ENCODE measurements at places on chromosomes 4 and X.
A peak's percentile ranks its signal among the peaks of the same experiment; 100 is the strongest.

- no peak for DNase-seq
Observed at GRCh38 chrX:104852241-104852640, 286.2 kb downstream of the IL1RAPL2 start.

GRCh38 chrX:110280954-110281353 is 36.9 kb downstream of the AMMECR1 start:
- DNase-seq: no peak

DNA sequence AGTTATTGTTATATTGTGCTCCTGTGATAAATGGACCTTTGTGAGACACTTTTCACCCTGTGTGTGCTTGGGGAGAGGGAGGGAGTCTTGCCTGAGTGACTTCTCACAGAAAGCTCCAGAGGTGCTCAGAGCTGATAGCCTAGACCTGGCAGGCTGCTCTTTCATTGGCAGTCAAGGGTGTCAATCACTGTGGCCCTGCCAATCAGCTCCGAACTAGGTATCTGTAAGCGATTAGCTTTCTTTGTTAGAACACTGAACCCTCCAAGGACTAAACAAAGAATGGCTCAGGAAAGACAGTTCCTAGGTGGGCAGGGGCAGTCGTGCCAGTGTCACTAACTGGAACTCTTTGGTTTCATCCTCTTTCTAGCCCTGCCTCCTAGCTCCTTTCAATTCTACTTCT is 2.7 kb upstream of the NALF2 start:
- DNase-seq: no peak

DNA sequence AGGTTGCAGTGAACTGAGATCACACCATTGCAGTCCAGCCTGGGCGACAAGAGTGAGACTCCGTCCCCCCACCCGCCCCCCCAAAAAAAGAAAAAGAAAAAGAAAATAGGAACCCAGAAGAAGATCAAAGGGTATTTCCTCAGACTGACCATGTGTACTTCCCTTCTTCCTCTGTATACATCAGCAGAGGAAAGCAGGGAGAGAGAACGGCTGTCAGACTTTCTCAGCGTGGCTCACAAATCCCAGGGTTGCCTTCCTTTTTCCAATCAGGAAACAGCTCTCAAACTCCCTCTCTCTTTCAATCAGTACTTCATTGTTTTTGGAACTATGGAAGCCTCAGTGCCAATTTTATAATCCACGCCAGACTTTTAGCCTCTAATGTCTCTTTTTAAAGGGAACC is 59.1 kb downstream of the CHRNA9 start:
- no peak for DNase-seq

DNA sequence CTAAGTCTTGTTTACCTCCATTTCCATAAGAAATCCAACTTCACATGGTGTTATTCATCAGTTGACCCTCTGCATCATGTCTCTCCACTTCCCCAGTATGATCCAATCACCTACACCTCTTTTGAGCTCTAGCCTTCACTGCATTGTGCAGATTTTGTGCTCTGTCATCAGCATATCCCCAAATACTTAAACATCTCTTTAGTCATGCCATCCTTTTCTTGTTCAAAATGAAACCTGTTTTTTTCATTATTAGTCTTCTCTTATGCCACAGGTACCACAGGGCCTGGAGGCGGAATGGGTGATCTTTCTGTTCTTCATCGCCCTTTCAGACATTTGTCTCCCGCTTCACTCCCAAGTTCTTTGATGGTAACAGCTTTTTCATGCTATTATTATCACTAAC is 382.7 kb upstream of the GALNTL6 start:
- no peak for DNase-seq

- DNase-seq: no peak
Observed at GRCh38 chr4:28073860-28074555, 1213.4 kb downstream of the STIM2 start.

DNA sequence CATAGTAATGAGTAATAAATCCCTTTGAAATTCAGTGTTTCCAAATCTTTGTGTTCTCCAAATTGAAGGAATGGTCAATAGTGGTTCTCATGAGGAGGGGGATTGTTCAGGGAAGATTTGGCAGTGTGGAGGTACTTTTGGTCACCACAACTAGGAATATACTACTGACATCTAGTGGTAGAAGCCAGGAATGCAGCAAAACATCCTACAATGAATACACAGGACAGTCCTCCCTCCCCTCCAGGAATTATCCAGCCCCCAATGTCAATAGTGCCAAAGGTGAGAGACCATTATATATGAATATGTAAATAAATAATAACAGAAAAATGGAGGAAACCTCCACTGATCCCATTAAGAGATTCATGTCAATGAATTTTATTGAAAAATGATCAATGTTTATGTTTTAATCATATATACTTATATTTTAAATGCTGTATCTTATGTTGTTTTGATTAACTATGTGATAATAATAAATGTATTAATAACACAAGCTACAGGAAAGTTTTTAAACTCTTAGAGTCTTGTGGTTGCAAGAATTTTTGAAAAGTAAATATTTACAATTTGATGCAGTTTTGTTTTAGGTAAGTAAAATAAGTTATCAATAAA is 14.4 kb upstream of the FAM9A start:
- peak; percentile 19 for DNase-seq

DNA sequence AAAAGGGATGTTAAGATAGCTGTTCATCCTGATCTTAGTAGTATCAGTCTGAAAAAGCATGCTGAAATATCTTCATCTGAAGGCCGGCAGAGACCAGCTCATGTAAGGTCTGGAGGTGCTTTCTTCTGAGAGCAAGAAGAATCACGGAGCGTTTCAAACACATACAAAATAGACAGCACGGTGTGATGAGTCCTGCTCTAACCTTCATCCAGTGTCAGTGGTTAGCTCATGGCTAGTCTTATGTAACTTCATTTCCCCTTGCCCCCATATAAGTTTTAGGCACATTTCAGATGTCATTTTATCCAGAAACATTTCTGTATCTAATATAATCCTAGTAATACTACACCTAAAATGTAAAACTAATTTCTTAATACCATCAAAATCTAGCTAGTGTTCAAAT is 27.8 kb downstream of the ADD1 start:
- no peak for DNase-seq

- no peak for DNase-seq
Observed at GRCh38 chr4:62622089-62622488, 1422.0 kb downstream of the ADGRL3 start.

DNA sequence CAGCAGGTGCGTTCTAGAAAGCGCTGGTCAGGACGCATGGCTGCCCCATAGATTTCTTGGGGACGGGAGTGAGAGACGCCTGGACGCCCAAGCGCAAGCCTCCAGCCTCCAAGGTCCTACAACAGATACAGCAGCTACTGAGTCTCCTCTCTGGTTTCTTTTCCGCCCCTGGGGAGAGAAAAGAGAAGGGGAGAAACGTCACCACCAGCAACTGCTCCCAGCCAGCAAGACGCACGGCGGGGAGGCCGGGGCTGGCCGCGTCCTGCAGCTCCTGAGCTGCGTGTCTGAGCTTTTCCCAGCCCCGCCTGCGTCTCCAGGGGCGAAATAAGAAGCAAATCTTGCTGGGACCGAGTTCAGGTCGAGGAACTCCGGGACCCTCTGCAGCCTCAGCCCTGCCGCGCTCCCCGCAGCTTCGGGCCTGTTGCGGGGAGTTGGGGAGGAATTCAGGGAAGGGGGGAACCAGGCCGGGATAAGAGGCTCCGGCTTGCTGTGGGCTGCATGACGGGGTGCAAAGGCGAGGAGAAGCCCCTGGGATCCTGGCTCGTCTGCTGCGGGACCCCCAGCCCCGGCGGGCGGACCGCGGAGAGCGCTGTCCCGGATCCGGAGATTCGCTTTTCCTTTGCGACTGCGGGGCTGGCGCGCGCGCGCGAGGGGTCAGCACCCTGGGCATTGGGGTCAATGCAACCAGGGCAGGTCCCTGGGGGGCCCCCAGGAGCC is 6.8 kb upstream of the SHOX start:
- no peak for DNase-seq

GRCh38 chr4:92091335-92091734 is 212.4 kb upstream of the GRID2 start:
- no peak for DNase-seq

DNA sequence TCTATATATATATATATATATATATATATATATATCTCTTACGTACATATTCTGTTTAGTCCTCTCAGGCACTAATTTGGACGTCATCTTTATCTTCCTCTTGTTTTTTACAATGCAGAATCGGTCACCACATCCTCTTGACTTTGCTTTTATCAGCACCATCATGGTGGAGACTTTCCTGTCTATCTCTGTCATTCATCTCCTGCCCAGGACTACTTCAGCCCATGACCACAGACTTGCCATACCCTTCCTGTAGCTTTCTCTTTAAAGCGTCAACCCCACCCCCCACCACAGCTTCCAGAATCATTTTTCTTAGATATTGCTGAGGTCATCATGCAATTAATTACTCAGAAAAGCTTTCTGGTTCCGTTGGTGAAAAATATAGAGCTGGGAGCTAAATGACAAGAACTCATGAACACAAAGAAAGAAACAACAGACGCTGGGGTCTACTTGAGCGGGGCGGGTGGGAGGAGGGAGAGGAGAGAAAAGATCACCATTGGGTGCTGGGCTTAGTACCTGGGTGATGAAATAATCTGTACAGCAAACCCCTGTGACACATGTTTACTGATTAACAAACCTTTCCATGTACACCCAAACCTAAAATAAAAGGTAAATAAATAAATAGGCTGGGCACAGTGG is 30.5 kb upstream of the PRKX start:
- DNase-seq: peak; percentile 65

GRCh38 chr4:155506745-155507144 is 130.0 kb upstream of the MAP9 start:
- DNase-seq: no peak

DNA sequence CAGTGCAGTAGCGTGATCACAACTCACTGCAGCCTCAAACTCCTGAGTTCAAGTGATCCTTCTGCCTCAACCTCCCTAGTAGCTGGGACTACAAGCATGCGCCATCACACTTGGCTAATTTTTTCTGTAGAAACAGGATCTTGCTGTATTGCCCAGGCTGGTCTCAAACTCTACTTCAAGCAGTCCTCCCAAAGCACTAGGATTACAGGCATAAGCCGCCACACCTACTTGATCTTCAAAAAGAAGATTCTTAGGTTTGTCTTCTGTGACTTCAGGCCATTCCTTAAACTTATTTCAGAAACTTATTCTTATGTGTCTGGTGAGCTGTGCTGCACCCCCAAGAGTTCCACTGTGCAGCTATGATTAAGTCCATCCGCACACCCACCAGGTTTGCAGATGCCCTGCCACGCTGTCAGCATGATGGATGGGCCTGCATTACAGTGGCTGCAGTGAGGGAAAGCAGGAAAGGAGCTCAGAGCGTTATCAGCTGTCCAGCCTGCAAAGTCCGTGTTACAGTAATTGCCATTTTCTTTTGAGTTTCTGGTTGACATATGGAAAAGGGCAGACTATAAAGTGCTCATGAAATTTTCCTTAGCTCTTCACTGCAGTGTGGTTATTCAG is 146.6 kb downstream of the AASDH start:
- no peak for DNase-seq

DNA sequence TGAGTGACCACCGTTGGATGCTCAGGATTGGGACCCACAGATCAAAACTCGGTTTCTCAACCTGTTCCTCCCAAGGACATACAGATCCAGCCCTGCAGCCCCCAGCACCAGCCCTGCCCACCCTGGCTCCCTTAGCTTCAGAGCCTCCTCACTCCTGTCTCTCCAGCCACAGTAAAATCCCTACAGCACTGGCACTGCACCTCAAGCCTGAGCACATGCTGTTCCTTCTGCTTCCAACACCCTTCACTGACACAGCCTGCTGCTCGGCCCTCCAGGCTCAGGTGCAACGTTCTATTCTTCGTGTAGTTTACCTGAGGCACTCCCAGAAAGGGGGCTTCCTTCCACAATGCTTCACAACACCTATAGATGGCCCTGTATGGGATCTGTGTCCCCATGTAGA is 163.6 kb downstream of the EVC2 start:
- DNase-seq: no peak

GRCh38 chr4:153198719-153199118 is 5.5 kb upstream of the TRIM2 start:
- DNase-seq: no peak

GRCh38 chr4:119490335-119490734 is 138.3 kb downstream of the PDE5A start:
- DNase-seq: no peak

DNA sequence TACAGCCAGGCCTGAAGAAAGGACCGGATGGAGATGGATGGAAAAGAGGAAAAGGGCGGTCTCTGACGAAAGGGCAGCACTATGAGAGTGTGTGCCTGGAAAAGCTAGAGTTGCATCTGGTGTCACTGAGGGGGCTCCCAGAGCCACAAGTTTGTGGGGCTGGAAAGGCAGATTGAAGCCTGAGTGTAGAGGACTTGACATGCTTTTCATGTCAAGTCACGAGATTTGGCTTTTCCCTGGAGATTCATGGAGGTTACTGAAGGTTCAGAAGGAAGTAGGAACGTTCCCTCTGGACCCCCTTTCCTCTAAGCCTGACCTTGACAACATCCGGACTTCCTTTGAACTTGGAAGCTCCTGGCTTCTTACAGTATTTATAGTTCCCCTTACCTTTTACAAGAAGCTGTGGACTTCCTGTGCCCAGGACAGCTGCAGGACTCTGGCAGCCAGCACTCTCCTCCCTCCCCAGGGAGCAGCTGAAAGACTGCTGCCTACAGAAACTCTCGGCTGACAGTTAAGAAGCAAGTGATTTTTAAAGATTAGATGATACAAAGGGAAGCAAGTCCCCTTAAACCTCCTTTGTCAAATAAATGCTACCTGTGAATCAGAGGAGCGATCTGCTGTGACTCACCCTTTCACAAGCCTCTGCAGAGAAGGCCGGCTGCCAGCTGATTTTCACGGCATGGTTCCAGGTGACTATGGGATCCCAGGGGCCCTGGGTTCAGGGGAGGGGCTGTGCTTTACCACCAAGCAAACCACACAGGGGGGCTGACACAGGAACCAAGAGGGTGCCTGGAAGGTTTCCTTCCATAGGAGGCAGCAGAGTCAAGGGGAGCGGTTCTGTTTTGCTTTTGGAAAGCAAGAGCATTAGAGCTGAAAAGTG is 72.9 kb upstream of the STIM2 start:
- DNase-seq: no peak

GRCh38 chrX:17590892-17591740 is 146.2 kb upstream of the SCML1 start:
- DNase-seq: peak; percentile 40

GRCh38 chrX:316351-317325 is 2.0 kb downstream of the GTPBP6 start:
- DNase-seq: no peak

DNA sequence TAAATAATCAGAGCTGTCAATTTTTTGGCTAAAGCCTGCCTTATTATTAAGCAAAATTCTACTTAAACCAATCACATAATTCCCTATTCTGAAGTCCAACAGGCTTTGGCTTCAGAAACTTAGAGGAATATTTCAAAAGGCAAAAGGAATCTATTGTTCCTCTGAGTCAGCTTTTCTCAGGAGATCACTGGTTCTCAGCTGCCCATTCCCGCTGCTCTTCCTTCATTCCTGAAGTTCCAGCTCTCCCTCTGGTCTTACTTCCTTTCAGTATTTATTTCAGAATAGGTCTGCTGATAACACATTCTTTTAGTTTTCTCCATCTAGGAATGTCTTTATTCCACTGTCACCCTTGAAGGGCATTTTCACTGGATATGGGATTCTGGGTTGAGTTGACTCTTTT is 133.7 kb downstream of the SOWAHB start:
- DNase-seq: no peak

- no peak for DNase-seq
Observed at GRCh38 chr4:181443021-181443420, 800.2 kb upstream of the TENM3 start.

- no peak for DNase-seq
Observed at GRCh38 chrX:53257166-53257565, 24.2 kb downstream of the IQSEC2 start.

- DNase-seq: no peak
Observed at GRCh38 chr4:80219301-80220025, 22.2 kb downstream of the PRDM8 start.
